ENCODE measurements at places on chromosomes 6 and 20. TPM values are rescaled to one million over a fixed set of nuclear protein-coding genes. Genes with fewer than 3 reads are reported as not detected.
A peak's percentile ranks its signal among the peaks of the same experiment; 100 is the strongest.

Gene NKX2-2
- total RNA-seq: not detected

Gene ENPP5
- 3.0 TPM for total RNA-seq

Gene ESR1
- total RNA-seq: 1.6 TPM

Gene SLC26A8
- not detected for total RNA-seq

Gene RAET1G
- total RNA-seq: 0.19 TPM

GRCh38 chr6:41150671-41151070 lies 3.5 kb downstream of the TREML1 start:
- no peak for DNase-seq

DNA sequence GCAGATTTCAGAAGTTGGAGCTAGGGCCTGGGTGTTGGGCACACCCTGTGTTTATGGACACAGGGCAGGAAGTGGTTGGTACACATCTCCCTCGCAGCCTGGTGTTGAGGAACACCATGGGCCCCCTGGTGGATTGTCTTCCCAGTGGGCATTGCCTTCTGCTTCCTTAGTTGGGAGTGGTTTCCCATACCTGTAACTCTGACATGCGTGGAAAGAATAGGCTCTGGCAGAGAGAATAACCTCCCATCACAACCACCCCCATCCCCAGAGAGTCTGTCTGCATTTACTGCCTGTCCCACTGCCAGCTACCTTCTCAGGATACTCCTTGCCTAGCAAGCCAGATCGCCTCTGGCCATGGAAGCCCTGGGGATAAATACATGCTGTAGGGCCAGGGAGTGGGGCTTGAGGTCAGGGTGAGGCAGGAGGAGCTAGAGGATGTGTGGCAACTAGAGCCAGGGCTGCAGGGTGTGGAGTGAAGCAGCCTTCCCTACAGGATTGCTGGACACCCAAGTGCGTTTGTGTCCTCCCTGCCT lies 14.7 kb downstream of the LRRC73 start:
- DNase-seq: no peak

DNA sequence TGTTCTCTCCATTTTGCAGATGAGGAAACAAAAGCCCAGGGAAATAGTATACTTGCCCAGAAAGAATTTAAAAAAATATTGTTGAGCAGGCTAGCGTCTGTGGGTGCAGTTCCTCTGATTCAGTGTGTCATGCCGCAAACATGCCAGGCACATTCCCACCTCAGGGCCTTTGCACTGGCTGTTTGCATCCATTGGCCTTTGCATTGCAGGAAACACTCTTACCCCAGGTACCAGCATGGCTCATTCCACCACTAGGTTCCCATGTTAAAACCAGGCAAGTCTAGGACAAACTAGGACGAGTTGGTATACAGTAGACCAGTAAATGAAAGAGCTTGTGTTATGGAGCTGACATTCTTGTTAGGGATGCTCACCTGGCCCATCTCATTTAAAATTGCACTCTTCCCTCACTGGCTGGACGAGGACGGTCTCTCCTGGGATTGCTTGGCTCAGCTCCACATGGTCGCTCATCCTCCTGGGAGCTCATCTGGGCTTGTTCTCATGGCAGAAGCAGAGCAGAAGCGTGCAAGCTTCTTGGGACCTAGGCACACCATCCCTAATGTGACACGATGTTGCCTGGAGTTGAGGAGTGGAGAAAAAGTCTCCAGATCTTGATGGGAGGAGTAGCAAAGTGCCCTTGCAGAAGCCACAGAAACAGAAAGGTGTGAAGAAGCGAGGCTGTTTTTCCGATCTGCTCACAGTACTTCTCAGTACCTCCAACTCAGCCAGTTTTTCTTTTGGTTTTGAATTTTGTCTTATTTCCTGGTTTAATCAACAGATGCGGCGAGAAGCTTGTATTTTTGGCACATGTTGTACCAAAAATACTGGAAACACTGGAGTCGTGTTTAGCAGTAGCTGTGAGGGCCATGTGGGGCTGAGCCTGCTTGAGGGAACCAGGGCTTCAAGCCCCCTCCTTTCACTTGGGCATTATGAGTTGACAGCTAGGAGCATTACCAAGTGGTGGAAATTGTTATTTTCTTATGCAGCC lies 13.9 kb downstream of the ZNF831 start:
- no peak for DNase-seq

- DNase-seq: no peak
Measured at GRCh38 chr6:158911746-158912480, 88.1 kb downstream of the RSPH3 start.

DNA sequence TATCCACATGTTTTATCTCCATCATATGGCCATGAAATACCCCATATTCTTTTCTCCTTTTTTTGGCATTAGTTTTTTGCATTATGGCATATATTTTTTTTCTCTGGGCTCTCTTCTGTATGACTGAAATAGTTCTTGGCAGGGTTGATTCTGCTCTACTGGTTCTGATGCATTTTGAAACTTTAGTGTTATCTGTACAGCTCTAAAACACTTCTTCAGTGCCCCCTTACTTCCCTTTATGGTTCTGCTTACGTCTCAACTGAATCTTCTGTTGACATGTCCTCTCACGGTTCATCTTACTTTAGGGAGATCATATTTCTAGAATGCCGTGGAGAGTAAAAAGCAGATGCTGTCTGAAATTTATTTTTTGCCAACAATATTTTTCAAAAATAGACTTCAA lies 23.2 kb upstream of the TXNDC5 start:
- no peak for DNase-seq

DNA sequence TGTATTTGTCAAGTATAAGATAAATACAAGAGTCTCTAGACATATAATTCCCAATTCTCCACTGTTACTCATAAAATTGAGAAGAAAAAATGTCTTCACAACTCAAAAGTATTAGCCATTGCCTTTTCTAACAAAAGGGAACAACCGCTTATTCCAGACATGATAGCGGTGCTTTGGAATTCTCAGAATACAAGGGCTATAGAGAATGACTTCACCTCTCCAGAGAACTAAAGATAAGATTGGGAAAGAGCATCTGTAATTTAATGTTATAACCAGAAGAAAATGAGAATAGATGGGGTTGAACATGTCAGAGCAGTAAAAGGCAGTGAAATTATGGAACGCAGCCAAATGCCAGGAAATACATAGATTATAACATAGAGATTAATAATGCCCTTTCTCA lies 730.8 kb downstream of the C6orf118 start:
- no peak for DNase-seq

DNA sequence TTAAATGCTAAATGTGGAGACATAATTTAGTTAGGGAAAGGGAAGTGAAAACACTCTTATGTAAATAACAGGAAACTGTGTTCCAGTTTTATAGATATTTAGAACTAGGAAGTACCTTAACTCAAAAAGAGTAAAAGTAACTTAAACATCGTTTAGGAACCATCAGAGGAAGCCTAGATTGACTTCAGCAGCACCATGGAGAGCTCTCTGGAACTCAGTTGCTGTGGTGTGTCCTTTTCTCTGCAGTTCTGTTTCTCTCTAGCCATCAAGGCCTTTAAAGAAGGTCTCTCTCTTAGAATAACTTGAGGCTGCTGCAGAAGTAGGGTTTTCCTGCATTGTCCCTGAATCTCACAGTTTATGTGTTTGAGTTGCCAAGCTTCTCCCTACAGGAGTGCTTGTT lies 26.9 kb downstream of the CLVS2 start:
- DNase-seq: no peak

GRCh38 chr6:9398071-9398766 lies 962.9 kb upstream of the SLC35B3 start:
- DNase-seq: peak; percentile 53
